Activated CD8-positive, alpha-beta memory T cell treated with anti-CD3 and anti-CD28 coated beads for 4 hours (primary cell): ENCODE measurements at places on chromosomes 4 and X.

- no peak for DNase-seq
Measured at GRCh38 chr4:114807759-114808404, 209.3 kb downstream of the UGT8 start.

GRCh38 chr4:181982437-181982836 is 260.8 kb upstream of the TENM3 start:
- no peak for DNase-seq

GRCh38 chr4:149965206-149965605 is 113.0 kb upstream of the DCLK2 start:
- DNase-seq: no peak

- no peak for DNase-seq
Measured at GRCh38 chr4:184675821-184676492, 26.4 kb downstream of the PRIMPOL start.

DNA sequence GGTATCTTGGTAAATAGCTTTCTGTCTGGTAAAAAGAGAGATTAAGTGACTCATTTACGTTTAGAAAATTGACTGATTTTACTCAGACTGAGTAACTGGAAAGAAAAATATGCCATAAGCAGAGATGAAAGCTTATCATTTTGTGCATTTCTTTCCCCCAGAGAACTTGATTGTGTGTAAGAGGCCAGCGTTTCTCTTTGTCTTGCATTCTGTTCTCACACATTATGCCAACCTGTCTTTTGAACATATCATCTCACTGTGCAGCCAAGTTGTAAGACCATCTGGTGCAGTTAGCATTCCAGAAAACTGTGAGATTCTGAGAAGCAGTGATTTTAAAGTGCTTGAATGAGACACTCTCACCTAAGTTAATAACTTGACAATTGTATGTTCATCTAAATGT is 651.3 kb downstream of the TECRL start:
- no peak for DNase-seq

DNA sequence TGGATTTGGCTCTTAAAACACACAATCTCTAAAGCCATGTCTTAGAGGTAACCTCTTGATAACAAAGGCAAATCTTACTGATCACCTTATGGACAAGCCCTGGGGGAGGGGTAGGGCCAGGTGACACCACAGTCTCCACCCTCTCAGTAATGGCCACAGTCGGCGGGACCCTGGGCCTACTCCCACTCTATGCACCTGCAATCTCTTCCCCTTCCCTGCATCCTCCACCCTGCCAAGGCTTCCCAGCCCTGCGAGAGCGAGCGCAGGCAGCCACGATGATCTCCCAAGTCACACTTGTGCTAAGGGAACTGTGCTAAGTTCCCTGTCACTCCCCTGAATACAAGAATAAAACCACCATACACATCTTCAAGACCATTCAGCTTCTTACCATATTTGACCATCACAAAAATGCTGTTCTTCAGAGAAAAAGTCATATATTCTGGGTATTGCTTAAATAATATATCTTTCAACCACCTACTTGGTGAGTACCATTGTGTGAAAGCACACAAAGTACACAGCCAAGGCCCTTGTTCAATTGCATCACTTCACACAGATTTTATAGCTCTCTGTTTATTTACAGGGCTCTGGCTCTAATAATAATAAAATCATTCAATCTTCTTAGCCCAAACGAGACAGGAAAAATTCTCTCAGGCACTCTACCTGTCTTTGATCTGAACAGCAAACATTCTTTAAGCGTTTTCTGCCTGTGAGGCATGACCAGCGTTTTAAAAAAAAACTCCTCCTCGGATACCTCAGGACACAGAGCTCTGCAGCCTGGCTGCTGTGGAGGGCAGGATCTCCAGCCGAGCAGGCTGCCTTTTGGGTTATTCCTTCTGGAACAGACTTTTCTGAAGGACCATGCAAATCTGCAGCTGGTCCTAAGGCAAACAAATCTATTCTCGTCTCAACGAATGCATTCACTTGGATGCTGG is 115.7 kb upstream of the MAP3K15 start:
- DNase-seq: no peak

- DNase-seq: no peak
Measured at GRCh38 chr4:180304321-180304720, 1938.9 kb upstream of the TENM3 start.

GRCh38 chr4:110508827-110509710 is 33.1 kb downstream of the ENPEP start:
- DNase-seq: no peak

DNA sequence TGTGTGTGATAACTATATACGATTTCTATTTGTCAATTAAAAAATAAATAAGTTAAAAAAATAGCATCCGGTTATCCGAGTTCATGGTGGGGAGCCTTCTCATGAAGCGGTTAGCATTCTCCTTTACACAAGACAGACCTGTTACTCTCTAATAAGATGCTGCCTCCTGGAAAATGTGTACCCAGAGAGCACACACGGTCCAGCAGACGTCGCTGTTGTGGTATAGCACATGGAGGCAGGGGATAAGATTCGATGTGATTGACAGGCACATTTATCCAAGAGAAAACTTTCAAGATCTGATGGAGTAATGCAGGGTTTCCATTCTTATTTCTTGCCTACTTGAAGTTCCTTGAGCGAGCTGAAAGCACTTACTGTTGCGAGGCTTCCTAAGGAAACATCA is 62.7 kb upstream of the STS start:
- DNase-seq: no peak

- no peak for DNase-seq
Measured at GRCh38 chr4:38581426-38582106, 82.4 kb upstream of the KLF3 start.

DNA sequence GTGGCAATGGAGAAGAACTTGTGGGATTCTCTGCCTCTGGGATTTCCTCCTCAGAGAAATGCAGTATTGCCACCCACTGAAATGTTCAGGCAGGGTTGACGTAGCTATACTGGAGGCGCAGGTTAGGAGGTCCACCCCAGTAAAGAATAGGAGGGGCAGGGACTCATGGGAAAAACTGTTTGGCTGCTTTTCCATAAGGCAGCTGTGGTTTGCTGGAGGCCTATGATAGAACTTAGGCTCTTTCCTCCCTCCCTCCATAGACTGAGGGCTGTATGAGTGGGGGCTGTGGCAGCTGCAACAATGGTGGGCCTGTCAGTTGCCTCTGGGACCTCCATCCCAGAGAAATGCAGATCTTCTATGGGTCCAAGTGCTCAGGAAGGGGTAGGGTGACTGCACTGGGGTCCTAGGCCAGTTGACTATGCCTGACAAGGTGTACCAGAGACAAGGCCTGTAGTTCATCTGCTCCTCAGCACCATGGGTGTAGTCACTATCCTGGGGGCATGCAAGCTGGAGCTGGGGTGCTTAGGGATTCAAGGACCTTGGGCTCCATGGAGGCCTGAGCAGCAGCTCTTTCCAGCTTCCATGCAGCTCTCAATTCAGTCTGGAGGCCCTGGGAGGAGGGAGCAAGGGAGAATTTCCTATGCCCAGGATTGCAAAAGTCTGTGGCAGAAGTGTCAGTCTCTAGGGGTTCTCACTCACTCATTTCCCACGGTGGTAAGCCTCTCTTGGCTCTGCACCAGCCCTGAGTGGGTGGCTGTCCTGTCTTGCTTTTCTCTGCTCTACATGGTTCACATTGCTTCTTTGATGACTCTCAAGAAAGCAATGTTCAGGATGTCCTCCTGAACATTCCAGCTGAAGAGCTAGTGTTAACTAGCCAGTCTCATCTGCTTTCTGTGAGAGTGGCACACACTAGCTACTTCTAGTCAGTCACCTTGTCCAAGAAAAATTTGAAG is 353.0 kb downstream of the IDS start:
- no peak for DNase-seq

- no peak for DNase-seq
Measured at GRCh38 chr4:137470806-137471205, 61.5 kb downstream of the PCDH18 start.

DNA sequence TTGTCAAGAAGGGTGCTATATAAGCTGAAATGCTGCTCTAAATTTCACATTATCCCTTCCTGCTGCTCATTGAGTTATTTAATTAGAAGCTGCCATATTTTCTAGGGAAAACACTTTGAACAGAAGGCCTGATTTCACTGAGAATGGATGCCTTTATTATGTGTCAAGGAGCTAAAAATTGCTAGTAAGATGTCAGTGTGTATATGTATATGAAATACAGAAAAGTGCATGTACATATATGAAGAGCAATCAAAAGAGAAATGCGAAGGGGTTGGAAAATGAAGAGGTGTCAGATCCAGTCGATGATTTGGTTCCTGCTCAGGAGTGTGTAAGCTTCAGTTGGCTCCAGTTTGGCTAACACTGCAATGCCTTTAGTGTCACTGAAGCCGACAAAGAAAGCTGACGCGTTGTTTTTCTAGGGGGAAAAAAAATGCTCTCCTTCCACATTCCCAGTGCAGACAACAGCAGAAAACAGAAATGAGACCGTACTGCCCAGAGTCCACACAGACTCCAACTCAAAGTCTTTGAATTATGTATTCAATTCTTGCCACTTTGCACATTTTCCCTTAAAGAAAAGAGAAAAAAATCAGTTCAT is 154.2 kb downstream of the NHS start:
- no peak for DNase-seq

GRCh38 chr4:110132816-110133719 is 65.3 kb downstream of the ELOVL6 start:
- DNase-seq: no peak

- DNase-seq: no peak
Measured at GRCh38 chrX:29941287-29941686, 274.1 kb upstream of the MAGEB2 start.
